ENCODE measurements at places on chromosomes 6 and 20.

- no peak for DNase-seq
Observed at GRCh38 chr6:52725535-52726192, 37.6 kb downstream of the GSTA2 start.

- DNase-seq, result no peak
Observed at GRCh38 chr6:7188492-7188891, 80.7 kb downstream of the RREB1 start.

GRCh38 chr20:14064921-14065320 lies 69.6 kb downstream of the MACROD2 start:
- no peak for DNase-seq

DNA sequence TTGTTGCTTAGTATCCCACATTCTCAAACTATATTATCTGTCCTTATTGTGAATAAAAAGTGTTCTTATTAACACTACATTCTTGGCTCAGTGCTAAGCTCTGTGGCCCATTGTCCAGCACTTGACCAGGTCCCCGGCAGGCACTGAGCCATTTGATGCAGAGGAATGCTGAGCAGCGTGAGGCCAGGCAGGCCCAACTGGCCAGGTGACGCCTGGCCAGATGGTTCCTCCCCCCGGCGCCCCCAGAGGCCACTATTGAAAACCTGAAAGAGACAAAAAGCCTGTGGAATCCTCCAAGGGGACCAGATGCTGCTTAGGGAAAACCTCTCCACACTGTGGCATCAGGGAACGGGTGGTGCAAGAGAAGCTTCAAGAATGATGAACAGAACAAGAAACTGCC lies 597.5 kb upstream of the JAG1 start:
- DNase-seq, result peak; percentile 30

- DNase-seq, result no peak
Observed at GRCh38 chr6:127818149-127818548, 82.7 kb downstream of the THEMIS start.

DNA sequence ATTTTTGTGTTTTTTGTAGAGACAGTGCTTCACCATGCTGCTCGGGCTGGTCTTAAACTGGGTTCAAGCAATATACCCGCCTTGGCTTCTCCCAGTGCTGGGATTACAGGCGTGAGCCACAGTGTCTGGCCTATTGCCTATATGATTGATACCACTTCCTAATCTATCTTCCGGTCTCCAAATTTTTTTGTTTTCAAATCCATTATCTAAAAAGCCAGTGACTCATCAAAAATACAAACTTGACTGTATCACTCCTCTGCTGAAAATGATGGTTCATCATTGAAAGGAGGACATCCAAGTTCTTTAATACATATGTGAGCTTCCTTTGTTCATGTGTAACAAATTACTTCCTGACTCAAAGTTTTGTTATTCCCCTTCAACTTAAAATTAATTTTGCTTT lies 35.5 kb downstream of the FAM8A1 start:
- no peak for DNase-seq

DNA sequence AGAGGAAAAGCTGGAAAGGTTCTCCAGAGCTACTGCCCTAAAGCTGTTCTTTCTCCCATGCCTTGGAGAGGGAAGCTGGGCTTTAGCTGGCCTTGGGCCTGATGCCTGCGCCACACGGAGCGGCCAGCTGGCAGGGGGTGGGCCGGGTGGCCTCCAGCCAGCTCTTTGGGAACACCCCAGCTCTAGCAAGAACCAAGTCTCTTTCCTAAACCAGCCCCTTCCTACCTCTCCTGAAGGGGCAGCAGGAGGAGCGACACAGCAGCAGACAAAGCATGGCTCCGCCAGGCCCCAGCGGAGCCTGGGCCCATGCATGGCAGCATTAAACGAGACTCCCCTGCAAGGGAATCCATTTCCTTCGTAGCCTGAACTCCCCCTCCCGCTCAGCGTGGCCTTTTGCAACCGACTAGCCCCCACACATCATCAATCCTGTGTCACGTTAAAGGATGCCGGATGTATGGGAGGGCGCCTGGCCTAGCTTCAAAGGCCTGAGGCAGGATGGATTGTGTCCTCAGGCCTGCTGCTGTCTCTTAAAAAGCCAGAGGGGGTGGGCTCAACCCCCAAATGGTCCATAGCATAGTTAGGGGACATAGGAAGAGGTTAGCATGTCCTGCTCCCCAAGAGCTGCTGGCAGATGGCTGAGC lies 14.0 kb downstream of the MRPS18A start:
- DNase-seq, result no peak

- DNase-seq, result peak; percentile 30
Observed at GRCh38 chr6:12602951-12603672, 113.5 kb upstream of the PHACTR1 start.

DNA sequence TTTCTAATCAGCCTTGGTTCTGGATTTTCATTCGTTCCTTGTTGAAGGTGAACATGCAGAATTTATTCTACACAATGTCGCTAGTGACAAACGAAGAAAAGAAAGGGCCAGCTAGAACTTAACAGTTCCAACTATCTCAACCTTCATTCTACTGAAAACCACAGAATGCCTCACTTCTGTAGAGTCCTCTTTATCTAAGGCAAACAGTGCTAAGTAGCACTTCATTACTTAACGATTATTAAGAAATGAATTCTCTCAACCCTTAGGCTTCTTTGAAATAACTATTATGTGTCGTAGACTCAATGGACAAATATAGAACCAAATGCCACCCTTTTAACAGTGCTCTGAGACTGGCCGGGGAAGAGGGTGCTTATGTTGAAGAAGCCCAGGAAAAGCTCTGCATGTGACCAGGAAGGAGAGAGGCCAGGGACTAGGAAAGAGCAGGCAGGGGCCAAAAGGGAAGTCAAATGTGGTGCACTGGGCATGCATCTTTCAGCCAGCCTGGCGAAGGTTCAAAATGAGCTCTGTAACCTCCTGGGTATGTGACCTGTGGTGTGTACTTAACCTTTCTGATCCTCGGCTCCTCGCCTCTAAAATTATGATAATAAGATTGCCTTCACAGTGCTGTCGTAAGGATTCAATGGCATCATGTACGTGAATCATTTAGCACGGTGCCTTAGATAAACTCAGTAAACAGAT lies 55.4 kb upstream of the BMP2 start:
- DNase-seq, result no peak

- no peak for DNase-seq
Observed at GRCh38 chr6:138222901-138223546, 4.7 kb upstream of the PBOV1 start.

GRCh38 chr6:5869261-5869660 lies 137.5 kb downstream of the NRN1 start:
- no peak for DNase-seq

DNA sequence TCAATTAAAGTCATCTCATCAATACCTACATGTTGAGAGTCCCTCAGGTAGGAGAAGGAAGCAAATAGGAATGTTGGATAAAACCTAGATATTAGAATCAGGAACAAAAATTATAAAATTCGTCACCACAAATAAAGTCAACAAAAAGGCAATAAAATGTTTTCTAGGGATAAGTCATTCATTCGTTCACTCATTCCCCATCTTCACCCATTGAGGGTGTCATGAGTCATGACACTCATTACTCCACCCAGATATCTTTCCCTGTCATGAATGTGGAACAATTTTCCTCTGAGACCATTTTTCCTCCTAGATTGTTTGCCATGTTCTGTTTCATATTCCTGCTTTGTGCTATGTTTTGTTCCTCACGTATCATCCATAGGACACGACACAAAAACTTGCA lies 50.9 kb upstream of the OLIG3 start:
- DNase-seq, result no peak

DNA sequence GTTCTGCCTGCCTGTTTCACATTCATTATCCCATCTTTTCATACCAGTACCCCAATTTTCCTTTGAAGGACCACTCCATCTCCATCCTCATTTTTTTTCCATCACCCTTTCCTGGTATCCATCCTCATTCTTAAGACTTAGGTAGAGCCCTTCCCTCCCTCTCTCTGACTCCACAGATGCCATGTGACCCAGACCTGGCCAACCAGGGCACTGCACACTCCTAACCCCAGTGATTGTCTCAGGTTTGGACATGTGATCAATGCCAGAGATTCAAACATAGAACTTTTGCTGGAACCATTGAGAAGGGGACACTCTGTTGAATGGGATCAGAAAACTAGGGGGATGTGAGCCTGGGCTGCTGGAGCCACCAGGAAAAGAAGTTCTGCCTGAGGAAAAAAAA lies 39.1 kb upstream of the NFATC2 start:
- no peak for DNase-seq

- DNase-seq, result no peak
Observed at GRCh38 chr6:156925718-156926607, 148.8 kb downstream of the ARID1B start.

All from urothelium cell line (cell line).